ENCODE measurements at places on chromosomes 4 and X. TPM values are rescaled to one million over a fixed set of nuclear protein-coding genes. Genes with fewer than 3 reads are reported as not detected.

Gene ABCG2
- total RNA-seq: 310 TPM

GRCh38 chrX:153342762-153343558, 9.0 kb downstream of the ZNF275 start:
- no peak for DNase-seq

DNA sequence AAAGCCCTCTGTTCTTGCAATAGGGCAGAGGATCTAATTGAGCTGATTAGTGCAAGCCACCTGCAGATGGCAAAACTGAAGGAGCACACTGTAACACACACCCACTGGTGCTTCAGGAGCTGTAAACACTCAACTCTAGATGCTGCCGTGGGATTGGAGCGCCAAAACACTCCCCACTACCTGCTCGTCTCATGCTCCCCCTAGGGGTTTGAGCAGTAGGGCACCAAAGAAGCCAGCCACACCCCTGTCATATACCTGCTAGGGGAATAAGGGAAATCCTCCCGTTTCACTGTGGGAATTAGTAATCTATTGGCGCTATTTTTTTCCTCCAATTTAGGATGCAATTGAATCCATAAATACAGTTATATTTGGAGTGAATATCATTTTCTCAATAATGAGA, 360.2 kb downstream of the GLUD2 start:
- DNase-seq: no peak

GRCh38 chrX:127621780-127622179, 430.4 kb downstream of the ACTRT1 start:
- no peak for DNase-seq

DNA sequence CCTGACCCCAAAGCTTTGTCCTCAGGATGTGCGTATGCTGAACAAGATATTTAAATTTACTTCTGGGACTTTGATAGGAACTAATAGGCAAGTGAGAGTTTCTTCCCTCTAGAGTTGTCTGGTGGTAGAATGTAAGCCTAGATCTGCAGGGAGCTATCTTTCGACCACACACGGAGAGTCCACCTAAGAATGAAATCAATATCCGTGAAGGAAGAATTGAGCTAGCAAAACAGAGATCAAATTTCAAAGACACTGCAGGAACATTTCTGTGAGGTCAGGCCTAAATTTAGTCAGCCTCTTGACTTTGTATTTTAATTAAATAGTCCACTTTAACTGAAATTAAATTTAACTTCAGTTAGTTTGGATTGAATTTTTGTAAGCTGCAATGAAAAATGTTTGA, 871.3 kb downstream of the RAB28 start:
- no peak for DNase-seq

GRCh38 chr4:155889031-155889793, 14.3 kb upstream of the TDO2 start:
- no peak for DNase-seq

DNA sequence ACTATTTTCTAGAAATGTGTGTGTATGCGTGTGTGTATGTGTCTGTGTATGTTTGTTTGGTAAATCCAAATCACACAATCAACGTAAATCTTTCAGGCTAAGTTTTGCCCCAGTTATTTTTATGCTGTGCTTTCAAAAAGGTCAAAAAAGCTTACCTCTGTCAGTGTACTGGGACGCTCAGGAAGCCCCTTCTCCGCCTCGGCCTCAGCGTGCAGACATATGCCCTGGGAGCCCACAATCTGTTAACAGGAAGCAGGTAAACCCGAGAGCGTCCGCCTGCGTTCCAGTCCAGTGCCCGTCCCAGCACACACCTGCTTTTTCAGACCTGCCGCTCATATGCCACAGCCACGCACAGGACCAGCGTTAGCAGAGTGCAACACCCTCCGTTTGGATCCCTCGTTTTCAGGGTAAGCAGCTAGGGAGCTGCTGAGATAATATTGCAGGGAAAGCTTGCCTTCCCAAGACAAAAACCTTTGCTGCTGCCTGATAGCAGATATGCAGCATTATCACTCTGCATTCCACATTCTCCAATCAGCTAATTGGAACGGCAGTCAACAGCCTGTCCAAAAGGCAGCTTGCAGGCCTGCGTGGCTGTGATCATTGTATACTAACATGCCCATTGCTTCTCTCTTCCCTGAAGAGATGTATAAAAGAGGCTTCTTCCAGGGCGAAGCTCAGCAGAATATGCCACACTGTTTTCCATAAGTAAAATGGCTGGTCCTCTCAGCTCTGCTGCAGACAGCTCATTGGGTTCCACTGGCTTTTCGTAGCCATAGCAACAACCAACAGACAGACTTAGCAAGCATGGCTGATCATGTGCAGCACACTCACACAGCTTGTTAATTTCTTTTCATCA, at the start of gene SORBS2:
Gene SORBS2 (minus strand): TSS at position 686 of the 856 bp plus-strand sequence. CDS start 121,623 bp downstream, outside the sequence.
- peak; percentile 92 for DNase-seq

Gene CLDN22
- not detected for total RNA-seq

Gene TBC1D25
- total RNA-seq: 2.0 TPM

DNA sequence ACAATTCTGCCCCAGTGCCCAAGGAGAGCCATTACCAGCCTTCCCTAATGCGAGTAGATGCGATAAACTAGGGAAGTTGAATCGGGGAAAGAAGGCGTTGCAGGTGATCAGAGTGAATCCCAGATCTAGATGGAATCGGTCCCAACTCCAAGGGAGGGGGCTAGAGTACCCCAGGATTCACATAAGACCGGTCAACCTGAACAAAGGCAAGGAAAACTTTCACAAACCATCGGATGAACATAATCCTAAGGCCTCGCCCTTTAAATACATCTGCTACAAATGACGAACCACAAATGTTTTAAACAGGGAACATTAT, 11.2 kb upstream of the ZCCHC13 start:
- DNase-seq: no peak

DNA sequence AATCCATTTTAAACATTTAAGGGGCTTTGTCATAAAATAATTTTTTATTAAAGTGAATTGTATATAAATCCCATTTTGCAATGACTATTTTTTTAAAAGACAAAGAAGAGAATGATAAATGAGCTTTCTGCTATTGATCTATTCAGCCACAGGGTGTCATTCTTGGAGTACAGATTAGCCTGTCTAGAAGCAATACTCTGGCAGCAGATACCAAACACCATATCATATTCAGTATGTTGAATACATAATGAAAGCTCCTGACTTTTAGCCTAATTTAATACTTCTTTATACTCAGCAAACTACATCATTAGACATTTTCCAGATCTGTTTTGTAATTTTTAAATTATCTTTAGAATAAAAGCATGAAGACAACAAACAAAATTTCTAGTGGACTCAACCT, 496.3 kb downstream of the PDGFC start:
- no peak for DNase-seq

GRCh38 chrX:23373129-23373804, 38.6 kb downstream of the PTCHD1 start:
- peak; percentile 60 for DNase-seq

GRCh38 chr4:33493231-33493630, 2751.1 kb downstream of the ARAP2 start:
- no peak for DNase-seq
